ENCODE measurements at places on chromosomes 5 and 9.

DNA sequence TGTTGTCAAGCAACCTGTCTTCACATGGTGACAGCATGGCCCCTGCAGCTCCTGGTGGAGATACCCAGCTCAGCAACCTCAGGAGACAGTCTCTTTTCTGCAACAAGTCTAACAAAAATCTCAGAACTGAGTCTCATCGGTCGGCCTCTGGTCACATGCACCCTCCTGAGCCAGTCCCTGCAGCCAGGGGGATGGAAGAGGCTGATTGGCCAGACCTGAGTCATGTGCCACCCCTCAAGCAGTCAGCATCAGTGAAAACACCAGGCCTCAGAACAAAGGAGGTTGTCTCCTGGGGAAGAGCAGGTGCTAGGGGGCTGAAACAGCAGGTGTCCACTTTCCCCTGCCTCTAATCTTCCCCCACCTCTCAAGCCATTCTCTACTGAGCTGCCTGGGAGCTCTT lies 54.4 kb downstream of the SMIM23 start:
- DNase-seq: no peak

DNA sequence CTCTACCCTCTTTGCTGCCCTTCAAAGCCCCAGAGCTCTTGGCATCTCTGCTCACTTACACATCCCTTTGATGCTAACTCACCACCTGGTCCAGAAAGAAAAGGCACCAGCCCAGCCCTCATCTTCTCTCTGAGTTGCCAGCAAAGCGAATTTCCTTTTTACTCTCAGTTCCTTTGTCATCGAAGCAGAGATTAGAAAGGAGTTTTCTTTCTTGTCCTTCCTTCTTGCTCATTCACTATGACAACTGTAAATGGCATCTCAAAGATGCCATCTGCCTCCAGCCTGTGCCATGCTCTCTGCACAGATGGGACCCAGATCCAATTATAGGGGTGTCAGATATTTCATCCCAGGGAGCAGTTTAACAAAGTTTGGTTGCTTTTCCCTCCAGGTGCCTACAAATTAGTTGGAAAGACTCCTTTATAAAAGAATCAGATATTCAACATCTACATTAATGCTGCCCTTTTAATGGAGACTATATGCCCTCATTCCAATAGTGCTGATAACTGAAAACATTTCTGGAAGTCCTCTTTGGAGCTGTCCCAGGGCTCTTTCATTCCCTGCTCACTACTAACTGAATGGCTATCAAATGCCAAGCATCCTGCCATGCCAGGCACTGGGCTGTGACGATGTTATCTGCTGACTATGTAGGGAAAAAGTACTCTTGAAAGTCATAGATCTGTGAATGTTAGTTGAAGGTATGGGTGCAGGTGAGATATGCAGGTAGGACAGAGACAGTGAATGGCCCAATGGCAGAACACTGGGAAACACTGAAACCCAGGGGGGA lies 58.9 kb downstream of the SUSD1 start:
- no peak for DNase-seq

GRCh38 chr9:135512241-135512603 lies 9.0 kb upstream of the LCN1 start:
- DNase-seq: no peak

DNA sequence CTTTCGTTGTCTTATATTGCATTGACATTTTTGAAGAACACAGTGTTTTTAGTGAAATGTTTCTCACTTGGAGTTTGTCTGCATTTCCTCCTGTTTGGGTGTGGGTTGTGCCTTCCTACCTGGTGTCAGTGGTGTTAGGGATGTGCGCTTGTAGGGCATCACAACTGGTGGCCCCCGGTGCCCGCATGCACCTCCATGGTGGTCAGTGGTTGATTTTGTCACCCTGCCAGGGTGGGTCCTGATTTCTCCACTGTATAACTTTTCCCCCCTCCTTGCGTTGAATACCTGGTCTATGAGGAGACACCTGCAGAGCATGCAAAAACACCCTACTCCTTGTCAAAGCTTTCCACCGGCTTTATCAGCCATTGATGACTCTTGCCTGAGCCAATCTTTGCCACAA lies 132.9 kb downstream of the BARX1 start:
- no peak for DNase-seq

DNA sequence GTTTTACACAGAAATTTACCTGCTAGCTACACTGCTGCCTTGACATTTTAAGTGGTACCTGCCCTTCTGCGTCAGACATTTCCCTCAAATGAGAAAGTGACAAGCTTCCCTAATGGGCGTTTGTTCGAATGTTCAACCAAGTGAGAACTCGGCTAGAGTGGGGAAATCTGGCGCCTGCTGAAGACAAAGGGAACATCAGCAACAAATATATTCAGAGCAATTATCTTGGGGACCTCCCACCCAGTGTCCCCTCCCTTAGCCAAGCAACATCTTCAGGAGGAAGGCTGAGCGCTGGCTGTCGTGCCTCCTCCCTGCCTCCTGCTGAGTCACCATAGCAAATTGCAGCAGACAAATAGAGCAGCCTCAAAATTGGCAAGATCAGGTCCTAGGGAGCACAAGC lies 57.1 kb downstream of the MFAP3 start:
- DNase-seq: no peak

DNA sequence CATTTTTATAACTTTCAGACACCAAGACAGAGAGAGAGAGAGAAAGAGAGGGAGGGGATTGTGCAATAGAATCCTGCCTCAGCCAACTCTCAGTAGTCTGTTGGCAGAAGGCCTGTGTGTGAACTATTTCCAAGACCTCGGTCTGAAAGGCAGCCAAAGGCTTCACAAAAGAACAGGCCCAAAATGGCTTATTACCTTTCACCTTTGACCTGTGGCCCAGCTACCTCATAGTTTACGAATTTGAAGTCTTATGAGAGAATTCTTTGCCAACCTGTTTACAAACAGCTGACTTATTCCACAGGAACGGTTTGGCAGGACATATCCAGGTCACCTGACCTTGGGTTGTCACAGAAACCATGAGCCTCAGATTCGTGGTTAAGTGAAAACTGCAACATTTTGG lies 48.6 kb downstream of the NR2F1-AS1 start:
- peak; percentile 81 for DNase-seq

- no peak for DNase-seq
These were observed 210.2 kb downstream of the TSSK1B start for GRCh38 chr5:113224605-113225065.

DNA sequence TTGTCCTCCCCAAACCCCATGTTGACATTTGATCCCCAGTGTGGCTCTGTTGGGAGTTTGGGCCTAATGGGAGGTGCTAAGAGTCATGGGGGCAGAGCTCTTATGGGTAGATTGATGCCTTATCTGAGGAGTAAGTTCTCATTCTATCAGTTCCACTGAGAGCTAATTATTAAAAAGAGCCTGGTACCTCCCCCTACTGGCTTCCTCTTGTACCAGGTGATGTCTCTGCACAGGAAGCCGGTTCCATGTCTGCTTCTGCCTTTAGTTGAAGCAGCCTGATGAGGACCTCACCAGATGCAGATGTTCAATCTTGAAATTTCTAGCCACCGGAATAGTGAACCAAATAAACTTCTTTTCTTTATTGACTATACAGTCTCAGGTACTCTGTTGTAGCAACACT lies 10.8 kb downstream of the GABRB2 start:
- no peak for DNase-seq

DNA sequence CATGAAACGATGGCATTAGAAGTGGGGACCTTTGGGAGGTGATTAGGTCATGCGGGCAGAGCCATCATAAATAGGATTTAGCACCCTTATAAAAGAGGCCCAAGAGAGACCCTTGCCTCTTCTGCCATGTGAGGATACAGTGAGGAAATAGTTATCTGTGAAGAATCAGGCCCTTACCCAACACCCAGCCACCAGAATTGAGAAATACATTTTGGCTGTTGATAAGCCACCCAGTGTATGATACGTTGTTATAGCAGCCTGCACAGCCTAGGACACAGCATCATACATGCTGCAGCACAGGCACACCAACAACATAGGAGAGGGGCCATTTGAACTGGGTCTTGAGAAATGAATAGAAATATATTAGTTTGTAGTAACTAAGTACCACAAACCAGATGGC lies 8.0 kb upstream of the MAMDC2 start:
- no peak for DNase-seq

- DNase-seq: no peak
These were observed 33.7 kb downstream of the LHX3 start for GRCh38 chr9:136171009-136171800.

GRCh38 chr9:136078024-136078423 lies 17.1 kb downstream of the NACC2 start:
- no peak for DNase-seq

- no peak for DNase-seq
These were observed 5.9 kb downstream of the DELE1 start for GRCh38 chr5:141929398-141930058.

DNA sequence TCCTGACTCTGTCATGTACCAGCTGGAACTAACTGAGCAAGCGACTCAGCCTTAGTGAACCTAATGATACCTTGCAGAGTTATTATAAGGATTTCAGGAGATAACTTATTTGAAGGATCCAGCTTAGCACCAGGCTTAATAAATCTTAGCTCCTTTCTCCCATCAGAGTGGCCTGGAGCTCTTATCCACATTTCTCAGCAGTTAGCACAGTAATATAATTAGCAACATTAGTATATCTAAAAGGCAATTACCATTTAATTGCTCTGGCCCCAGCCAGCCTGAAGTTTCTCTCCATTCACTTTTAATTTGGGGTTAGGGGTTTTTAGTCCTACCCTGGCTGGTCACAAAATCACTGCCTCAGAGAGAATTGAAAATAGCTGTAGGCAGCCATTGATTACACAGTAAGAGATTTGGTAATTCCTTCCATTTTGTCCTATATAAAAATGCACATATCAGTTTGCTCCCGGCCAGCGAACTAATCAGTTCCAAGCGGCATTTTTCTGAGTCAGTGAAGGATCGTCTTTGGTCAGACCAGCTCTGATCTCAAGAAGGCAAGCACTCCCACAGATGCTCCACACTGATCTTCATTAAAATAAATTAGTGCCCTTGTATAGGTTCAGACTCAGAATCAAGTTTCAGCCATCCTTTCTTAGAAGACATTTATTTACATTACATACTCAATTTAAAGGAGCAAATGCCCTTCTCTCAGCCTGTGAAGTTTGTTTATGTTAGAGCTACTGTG lies 56.6 kb downstream of the SNCAIP start:
- DNase-seq: no peak

DNA sequence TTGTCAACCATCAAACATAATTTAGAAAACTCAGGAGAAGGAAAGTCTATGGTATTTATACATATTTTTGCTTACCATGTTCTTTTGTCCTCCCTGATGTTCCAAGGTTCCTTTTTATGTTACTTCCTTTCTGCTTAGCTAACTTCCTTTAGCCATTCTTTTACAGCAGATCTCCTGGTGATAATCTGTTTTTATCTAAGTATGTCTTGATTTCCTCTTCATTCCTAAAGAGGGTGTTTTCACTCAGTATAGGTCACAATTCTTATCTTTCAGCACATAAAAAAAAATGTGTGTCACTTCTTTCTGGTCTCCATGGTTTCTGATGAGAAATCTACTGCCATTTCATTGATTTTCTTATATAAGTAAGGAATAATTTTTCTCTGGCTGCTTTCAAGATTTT lies 384.4 kb upstream of the PDE4D start:
- no peak for DNase-seq

DNA sequence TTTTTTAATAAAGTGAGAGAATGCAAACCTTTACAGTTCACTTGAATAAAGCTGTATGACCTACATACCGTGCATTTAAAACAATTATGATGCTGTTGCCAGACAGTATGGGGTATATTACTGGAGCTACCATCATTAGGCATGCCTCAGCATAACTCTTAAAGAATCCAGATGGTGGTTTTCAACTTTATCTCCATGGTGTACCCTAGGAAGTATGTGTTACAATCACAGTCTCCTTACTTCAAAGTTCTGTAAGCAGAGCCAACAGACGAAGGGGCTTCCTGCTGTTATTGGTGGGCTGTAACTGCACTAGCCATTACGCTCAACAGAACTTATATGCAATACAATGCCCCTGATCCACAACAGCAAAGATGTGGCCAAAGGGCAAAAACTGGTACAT lies 803.3 kb downstream of the DTWD2 start:
- DNase-seq: no peak

DNA sequence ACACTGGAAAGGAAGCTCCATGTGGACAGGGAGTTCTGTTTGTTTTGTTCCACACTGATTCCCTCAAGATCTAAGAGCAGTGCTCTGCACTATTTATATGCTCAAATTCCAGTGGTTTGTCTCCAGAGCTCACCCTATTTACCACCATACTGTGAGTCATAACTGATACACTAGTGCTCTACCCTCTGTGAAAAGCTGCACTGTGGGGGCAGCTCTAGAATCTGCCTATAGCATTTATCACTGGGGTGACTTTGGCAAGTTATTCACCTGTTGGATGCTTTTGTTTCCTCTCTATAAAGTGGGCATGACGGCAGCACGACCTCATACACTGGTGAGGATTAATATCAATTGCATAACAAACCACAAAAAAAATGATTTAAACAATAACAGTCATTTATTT lies 307.8 kb downstream of the NR2F1-AS1 start:
- DNase-seq: no peak

GRCh38 chr5:124679578-124680199 lies 66.8 kb downstream of the ZNF608 start:
- DNase-seq: no peak

GRCh38 chr9:92095236-92095635 lies 20.0 kb downstream of the SPTLC1 start:
- DNase-seq: no peak

GRCh38 chr9:98007251-98007928 lies 24.2 kb downstream of the ANP32B start:
- DNase-seq: no peak

- no peak for DNase-seq
These were observed 226.5 kb downstream of the TAF11L14 start for GRCh38 chr5:17860660-17861315.

- no peak for DNase-seq
These were observed 208.9 kb downstream of the VPS13A start for GRCh38 chr9:77386187-77386586.

GRCh38 chr5:140214831-140215230 lies 39.8 kb downstream of the CYSTM1 start:
- no peak for DNase-seq

DNA sequence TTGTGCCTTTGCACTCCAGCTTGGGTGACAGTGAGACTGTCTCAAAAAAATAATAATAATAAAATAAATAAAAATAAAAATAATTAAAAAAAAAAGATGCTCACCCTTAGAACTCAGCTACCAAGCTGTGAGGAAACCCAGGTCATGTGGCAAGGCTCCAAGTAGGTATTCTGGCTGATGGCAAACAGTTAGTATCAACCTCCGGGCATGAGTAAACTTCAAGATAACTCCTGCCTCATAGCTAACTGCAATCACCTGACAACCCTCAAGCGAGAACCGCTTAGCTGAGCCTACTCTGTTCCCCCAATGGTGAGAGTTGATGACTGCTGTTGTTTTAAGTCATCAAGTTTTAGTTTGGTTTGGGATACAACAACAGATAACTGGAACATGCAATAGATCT lies 6.1 kb upstream of the SLC44A1 start:
- peak; percentile 60 for DNase-seq

GRCh38 chr5:29122306-29122705 lies 2071.2 kb upstream of the CDH6 start:
- DNase-seq: no peak

- DNase-seq: no peak
These were observed 7.7 kb downstream of the RGS7BP start for GRCh38 chr5:64513492-64513891.

- DNase-seq: no peak
These were observed 63.6 kb downstream of the INIP start for GRCh38 chr9:112654282-112654681.

GRCh38 chr9:134723037-134723436 lies 81.4 kb downstream of the COL5A1 start:
- no peak for DNase-seq

Measured in mucosa of gallbladder (tissue), 1 donor.